ENCODE measurements at places on chromosomes 3 and 15.

GRCh38 chr3:130997289-130997688 lies 29.3 kb downstream of the ASTE1 start:
- DNase-seq = no peak

DNA sequence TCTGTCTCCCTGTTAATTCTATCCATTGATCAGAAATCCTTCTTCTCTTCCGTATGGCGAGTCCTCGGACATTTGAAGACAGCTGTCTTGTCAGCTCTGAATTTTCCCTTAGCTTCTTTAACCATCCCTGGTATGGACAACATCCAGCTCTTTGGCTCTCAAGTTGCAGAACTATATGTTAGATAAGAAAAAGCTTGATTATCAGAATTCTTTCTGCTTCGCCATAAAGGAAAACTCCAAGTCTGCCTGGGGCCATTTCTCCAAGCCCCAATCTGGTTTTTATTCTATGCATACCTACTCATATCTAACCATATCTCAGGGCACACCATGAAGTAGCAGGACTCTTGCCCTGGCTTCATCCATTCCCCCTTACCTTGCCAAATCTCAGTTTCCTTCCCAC lies 215.7 kb upstream of the TMC3 start:
- no peak for DNase-seq

DNA sequence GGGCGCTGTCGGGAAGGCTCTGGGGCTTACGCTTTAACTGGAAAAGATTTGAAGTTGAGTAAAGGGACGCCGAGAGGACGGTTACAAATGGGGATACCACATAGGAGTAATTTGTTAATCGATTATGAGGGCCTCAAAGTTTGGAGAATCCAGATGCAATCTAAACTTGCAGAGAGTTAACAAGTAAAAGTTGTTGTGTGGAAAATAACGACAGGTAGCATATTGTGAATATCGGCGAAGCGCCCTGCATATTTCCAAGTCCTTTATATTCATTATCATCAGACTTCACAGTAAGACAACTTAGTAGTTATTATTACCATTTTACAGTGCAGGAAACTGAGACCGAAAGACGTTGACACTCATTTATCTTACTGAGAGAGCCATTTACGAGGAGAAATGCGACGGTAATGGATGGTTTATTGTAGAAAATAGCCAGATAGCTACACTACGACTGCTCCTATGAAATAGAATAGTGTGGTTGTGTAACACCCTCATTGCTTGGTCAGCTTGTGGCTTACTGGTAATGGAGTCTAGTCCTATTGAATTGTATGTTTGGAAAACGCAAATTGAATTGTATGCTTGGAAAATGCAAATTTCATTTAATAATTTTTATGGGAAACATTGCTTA lies 700 bp downstream of the MKRN2 start:
- DNase-seq = no peak

- DNase-seq = no peak
Measured at GRCh38 chr3:152870027-152870426, 35.1 kb downstream of the P2RY1 start.

GRCh38 chr3:119279101-119279554 lies 15.1 kb upstream of the ARHGAP31 start:
- no peak for DNase-seq

All from activated CD4-positive, alpha-beta T cell treated with anti-CD3 and anti-CD28 coated beads, Interleukin-2, Interleukin-6, amounts not matched to agents 100 ng/mL and 50 ng/mL, durations not matched to agents 16 hours and 8 hours (primary cell).